Right ventricle myocardium inferior (tissue), 1 donor: ENCODE measurements at places on chromosomes 4 and X. TPM values are rescaled to one million over a fixed set of nuclear protein-coding genes. Genes with fewer than 3 reads are reported as not detected.

GRCh38 chr4:7872264-7872771 is 67.3 kb downstream of the AFAP1 start:
- DNase-seq, result no peak

DNA sequence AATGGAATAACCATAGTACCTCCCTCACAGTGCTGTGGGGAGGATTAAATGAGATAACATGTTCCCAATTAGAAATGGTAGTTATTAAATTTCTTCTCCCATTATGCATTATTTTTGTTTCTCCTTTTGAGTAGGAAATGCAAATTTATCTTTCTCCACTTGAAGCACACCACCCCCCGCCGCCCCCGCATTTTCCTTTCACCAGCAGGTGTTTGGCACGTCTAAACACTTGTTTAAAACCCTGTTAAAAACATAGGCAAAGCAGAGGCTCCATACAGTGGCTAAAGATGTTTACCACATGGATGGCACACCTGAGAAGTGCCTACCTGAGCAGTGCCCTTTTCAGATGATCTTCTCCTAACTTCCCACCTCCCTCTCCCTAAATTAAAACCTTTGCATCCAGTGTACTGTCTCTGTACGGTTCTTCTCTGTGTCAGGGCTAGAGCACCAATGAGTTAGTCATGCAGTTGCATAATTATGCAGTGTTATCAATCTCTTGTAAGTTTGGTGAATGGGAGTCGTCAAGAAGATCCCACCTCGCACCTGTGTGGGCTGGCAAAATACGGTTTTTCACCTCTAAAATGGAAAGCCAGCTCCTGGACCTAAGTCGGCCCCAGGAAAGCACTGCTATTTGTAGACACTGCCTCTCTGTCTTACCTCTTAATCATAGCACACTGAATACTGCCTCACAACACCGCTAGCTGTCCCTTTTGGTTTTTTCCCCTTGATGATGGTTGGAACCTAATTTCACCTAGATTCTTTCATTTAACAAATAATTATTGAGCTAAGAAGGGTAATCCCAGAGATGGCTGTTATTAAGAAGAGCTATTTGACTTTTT is 122.0 kb downstream of the CT47B1 start:
- no peak for DNase-seq

GRCh38 chr4:41232406-41232805 is 18.1 kb upstream of the APBB2 start:
- no peak for DNase-seq

DNA sequence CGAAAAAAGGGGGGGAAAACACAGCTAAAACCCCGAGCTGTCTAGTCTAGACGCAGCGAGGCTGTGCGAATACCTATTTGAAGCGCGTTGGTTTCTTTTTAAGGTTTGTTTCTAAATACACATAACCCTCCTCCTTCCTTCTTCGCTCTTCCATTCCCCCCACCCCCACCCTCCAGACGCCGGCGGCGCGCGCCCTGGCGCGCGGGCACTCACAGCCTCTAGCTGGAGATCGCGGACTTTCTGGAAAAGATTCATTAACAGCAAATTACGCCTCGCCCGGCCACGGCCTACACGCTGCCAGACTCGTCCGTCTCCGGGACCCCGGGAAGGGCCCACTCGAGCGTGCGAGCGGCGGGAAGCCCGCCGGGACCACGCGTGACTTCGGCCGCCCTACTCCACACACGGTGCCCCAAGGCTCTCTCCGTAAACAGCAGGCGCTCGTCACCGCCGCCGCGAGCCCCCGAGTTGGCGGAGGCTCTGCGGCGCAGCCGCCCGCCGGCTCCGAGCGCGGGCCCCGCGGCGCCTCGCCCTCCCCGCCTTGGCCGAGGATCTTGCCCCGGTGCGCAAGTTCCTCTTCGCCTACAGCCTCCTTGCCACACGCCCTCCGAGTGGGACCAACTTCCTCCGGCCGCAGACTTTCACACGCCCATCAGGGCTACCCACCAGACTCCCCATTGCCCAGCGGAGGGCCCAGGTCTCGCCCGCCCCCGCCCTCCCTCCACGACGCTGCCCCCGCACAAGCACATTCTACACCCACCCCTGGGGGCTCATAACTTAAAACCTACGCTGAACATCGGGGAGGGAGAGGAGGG is 2.0 kb downstream of the BCOR start:
- DNase-seq, result no peak

DNA sequence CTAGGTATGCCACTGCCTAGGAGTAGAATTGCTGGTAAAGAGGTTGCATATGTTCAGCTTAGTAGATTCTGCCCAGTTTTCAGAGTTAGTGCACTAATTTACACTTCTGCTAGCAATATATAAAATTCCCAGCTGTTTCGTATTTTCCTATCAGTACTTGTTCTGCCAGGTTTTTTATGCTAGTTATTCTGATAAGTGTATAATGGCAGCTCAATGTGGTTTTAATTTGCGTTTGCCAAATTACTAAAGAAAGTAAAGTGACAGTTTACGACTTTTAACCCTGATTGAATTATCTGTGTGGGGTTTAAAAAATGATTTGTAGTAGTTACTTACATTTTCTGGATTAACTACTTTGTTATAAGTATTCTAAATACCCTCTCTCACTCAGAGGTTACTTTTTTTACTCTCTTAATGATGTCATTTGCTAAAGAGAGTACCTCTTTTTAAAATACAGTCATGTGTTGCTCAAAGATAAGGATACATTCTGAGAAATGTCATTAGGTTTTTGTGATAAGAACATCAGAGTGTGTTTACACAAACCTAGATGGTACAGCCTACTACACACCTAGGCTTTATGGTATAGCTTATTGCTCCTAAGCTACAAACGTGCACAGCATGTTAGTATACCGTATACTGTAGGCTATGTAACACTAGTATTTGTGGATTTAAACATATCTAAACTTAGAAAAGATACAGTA is 363.2 kb downstream of the IL15 start:
- DNase-seq, result no peak

DNA sequence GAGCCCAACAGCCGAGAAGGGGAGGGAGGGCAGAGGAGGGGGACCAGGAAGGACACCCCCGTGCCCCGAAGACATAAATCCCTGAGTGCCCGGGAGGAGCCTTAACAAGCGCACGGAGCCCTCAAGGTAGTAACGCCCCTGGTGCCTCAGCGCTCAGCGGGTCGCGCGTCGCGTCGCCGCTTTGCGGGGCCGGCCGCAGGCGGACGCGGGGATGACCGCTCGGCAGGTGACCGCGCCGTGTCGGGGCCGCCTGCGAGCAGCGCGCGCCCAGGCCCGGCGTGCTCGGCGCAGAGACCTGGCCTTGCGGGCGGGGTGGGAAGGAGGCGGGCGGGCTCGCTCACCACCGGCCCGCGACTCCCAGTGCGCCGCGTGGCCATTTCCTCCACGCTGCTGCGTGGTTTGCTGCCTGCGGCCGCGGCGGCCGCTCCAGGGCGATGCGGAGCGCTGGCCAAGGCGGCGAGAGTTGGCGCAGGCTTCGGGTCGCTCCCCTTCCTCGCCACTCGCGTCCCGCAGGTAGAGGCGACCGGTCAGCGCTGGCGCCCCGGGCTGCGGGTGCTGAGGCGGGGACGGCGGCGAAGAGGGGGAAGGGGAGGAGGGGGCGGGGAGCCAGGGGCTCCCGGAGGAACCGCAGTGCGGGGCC is 632 bp downstream of the CCSER1 start:
- DNase-seq, result peak; percentile 60

GRCh38 chr4:127997534-127998388 is 32.6 kb downstream of the ABHD18 start:
- DNase-seq, result no peak

- DNase-seq, result no peak
These were observed 182.5 kb upstream of the ARHGEF9 start for GRCh38 chrX:63967551-63967950.

GRCh38 chr4:74534121-74534520 is 89.2 kb downstream of the AREG start:
- DNase-seq, result no peak

- no peak for DNase-seq
These were observed 136.2 kb upstream of the BMPR1B start for GRCh38 chr4:94621491-94622080.

Gene CSAG3
- total RNA-seq, result not detected

Gene NXF2
- total RNA-seq, result not detected
